ENCODE measurements at places on chromosomes 16 and 17.
A peak's percentile ranks its signal among the peaks of the same experiment; 100 is the strongest.

DNA sequence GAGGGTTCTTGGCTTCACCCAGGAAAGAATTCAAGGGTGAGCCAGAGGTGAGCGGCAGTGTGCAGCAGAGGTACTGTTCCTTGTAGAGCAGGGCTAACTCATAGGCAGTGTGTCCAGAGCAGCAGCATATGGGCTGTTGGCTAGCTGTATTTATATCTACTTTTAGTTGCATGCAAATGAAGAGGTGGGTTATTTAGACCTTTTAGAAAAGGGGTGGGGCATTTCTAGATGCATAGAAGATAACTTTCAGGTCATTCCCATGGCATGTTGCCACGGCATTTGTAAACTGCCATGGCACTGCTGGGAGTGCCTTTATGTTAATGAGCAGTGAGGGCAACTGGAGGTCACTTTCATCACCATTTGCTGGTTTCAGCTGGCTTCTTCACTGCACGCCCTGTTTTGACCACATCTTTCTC is 141.0 kb downstream of the STX8 start:
- no peak for DNase-seq

DNA sequence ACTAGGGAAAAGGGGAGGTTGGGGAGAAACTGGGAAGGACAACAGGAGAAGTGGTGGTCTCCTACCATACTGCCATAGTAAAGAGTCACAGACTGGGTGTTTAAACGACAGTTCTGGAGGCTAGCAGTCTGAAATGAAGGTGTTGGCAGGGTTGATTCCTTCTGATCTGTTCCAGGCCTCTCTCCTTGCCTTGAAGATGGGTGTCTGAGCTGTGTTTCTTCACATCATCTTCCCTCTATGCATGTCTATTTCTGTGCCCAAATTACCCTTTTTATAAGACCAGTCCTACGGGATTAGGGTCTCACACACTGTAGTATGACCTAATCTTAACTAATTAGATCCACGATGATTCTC is 79.8 kb upstream of the TMEM97 start:
- DNase-seq: no peak

- DNase-seq: no peak
Measured at GRCh38 chr17:1871756-1872155, 42.0 kb downstream of the RPA1 start.

DNA sequence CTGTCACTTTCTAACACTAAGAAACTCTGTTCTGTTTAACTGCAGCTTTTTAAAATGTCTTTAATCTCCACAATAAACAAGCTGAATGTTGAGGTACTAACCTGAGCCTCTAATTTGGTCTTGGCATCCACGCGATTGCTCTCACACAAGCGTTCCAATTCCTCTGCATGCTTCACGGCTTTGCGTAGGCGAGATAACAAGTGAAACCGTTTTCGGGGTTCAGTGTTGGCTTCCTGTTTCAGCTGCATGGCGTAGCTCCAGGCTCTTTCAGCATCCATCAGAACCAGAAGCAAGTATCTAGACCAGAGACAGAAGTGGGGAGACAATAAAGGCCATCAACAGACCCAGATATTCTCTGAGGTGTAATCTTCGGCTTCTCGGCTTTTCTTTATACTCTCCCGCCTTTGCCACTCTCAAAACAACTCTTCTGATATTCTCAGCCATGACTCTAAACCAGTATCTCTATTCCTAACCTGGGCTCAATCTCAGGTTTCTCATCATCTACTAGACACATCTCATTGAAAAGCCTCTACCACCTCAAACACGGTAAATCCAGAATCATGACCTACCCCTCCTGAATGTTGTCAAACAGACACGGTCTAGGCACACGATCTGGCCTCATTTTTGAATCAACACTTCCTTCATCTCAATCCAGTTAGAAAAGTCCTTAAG is 8.3 kb downstream of the SRP68 start:
- no peak for DNase-seq

DNA sequence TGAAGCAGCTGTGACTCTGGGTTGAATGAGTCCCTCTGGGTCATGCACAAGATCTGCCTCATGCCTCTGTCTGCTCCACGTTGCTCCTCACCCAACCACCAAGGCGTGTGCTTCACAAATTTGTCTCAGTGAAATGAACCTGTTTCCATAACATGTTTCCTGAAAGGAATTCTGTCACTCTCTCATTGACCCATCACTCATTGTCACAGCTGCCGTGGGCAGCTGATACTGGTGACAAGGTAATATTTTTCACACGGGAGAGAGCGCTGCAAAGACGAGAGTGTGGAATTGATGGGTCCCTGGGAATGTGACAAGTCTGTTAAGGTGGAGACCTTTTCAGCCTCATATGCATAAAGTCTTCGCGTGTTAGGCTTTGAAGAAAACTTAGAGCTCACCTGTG is 391.4 kb downstream of the CPPED1 start:
- no peak for DNase-seq

GRCh38 chr16:85986931-85987749 is 88.2 kb downstream of the IRF8 start:
- DNase-seq: no peak

- DNase-seq: no peak
Measured at GRCh38 chr16:76577003-76577402, 299.8 kb downstream of the CNTNAP4 start.

- DNase-seq: peak; percentile 5
Measured at GRCh38 chr16:1812732-1813163, 13.9 kb downstream of the HAGH start.

DNA sequence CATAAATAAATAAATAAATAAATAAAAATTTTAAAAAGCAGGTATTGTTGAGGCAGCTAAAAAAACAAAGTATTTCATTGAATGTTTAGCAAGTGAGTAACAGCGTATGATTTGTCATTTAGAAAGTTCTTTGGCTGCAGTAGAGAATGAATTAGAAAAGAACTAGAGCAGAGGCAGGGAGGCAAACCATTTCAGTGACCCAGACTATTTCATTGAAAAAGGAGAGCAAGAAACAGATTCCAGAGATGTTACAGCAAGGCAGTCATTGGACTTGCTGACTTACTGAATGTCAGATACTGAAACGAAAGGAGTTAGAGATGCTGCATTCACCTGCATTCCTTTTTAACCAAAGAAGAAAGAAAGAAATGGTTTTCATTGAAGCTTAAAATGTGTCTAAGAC is 105.5 kb upstream of the HLF start:
- DNase-seq: no peak
